ENCODE measurements at places on chromosomes 12 and 14.

DNA sequence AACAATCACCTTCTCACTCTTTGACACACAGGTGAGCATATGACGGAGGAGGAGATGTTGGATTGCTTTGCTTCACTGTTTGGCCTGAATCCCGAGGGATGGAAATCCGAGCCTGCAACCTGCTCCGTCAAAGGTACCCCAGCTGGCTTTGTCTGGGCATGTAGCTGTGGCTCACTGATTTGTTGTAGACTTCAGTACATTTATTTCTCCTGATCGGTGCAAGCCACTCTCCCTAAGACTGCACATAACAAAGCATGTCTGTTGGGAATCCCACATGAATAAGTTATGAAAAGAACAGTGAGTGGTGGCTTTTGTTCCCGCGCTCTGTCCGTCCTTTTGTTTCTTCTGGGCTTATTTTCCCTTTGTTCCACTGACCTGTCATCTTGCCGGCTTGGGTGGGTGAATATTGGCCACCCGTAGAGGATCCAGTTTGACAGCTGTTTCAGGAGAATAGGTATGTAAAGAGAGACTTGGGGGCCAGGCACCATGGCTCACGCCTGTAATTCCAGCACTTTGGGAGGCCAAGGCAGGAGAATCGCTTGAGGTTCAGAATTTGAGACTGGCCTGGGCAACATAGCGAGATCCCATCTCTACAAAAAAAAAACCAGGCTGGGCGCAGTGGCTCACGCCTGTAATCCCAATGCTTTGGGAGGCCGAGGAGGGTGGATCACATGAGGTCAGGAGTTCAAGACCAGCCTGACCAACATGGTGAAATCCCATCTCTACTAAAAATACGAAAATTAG lies 20.0 kb upstream of the BCL7A start:
- DNase-seq, result no peak

- peak; percentile 89 for DNase-seq
Observed at GRCh38 chr12:25187781-25188180, 7.2 kb downstream of the DNAI7 start.

DNA sequence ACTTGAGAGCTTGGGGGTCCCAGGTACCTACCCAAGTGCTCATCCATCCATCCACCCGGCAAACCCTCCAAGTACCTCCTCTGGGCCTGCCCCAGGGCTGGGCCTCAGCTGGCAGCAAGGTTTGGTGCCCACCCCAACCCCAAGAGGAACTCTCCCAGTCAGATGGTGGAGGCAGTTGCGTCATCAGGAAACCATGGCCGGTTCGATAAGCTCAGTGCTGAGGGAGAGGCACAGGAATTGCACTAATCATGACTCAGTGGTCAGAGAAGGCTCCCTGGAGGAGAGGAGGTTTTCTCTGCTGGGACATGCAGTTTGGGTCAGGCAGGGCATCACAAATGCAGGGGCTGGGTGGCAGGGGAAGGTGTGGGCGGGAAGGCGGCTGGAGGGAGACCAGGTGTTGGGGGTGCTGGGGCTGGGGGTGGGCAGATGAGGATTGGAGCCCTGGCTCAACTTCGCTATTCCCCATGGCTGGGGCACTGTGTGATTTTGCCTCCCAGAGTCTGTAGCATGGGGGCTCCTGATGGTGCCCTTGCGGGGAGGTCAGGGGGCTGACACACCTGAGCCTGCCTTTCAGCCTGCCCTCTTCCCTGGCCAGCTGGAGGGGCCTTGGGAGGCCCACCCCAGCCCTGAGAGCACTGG lies 32.2 kb downstream of the SH2B3 start:
- DNase-seq, result peak; percentile 71

DNA sequence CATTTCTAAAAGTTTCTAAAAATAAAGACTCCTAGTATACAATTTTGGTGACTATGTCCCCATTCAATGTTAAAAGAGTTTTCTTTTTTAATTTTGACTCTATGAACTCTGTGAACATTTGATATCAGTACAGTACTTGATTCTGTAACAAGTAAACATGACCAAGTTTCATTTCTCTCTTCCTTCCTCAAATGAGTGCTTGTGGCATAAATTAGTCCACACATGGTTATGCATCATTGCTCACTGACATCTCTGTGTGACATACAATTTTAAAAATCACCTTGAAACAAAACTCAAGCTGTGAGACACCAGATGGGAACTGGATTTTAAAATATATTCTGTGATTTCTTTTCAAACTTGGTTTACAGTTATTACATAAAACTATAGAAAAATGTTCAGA lies 253.9 kb upstream of the MDGA2 start:
- DNase-seq, result no peak

- DNase-seq, result no peak
Observed at GRCh38 chr14:95264271-95264973, 55.3 kb downstream of the CLMN start.

DNA sequence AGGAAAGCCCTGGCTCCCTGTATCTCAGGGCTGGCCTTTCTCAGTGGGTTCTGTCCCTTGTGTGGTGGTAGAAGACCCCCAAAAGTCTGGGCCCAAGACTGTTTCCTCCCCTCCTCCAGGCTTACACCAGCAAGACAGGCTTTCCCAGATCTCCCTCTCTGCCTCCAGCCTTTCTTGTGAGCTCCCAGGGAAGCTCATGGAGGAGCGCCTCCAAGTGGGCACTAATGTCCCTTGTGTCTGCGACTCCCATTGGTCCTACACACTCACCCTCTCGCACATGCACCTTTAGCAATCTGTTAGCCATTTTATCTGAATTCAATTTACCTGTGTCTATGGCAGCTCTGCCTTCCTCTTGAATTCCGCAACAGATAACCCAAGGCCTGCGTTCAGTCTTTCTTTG lies 251.1 kb upstream of the CAND1 start:
- no peak for DNase-seq

DNA sequence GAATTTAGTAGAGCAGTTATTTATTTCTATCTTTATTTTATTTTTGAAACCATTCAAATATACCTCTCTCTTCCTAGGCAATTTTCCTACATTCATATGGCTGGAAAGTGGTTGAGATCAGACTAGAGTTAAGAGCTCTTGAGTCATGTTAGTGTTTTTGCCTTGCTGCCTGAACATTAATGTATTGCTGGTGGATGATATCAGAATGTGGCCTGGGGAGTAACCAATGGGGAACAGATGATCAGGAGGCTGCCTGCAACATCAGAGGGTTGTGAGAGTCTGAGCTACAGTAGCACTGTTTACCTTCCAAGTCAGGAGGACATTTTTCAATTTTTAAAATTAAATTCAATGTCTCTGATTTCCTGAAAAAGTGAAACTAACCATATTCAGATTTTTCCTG lies 166.3 kb upstream of the TRHDE start:
- no peak for DNase-seq

DNA sequence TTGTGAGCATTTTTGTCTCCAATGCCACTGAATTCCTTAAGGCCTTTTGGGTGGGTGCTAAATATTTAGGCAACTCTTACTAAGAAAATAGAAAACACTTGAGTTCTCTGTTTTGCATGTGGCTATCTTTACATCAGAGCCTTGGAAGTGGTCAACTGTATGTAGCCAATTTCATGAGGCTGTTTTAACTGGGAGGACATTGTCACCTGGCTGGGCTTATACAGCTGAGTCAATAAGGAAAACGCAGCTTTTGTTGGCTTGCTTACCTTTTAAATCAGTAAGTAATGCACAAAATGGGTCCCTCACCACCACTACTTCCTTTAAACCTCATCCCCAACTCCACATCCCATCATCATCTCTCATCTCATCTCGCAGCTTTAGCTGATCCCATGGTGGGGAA lies 194.3 kb downstream of the RGS6 start:
- no peak for DNase-seq

- DNase-seq, result no peak
Observed at GRCh38 chr12:21353948-21354347, 18.8 kb upstream of the IAPP start.

GRCh38 chr12:70408004-70408790 lies 42.1 kb downstream of the KCNMB4 start:
- no peak for DNase-seq

DNA sequence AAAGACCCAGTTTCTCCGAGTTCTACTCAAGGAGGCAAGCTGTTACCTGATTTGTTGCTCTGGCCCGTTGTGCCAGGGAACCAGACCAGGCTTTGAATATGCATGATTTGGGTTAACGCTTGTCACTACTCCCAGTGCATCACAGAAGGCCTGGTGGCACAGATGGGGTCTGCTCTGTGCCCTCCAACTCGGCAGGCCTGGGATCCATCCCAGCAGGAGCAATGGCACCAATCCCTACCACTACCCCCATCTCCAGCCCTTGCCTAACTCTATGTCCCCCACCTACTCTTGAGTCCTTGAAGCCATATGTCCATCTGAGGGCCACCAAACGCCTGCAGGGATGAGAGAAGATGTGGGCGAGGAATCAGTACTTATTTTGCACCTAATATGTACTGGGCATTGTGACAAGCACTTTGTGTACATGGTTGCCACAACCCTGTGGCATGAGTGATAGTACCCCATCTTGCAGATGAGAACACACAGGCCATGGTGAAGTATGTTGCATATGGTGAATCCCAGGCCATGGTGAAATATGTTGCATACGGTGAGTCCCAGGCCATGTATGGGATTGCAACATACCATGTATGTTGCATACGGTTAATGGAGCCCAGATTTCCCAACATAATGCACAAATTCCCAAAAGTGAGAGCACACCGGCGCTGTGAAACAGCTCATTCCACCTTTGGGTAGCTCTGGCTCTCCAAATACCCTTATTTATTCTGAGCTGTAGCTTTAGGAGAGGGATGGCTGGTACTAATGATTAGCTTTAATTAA lies 102.7 kb downstream of the NTF3 start:
- no peak for DNase-seq

DNA sequence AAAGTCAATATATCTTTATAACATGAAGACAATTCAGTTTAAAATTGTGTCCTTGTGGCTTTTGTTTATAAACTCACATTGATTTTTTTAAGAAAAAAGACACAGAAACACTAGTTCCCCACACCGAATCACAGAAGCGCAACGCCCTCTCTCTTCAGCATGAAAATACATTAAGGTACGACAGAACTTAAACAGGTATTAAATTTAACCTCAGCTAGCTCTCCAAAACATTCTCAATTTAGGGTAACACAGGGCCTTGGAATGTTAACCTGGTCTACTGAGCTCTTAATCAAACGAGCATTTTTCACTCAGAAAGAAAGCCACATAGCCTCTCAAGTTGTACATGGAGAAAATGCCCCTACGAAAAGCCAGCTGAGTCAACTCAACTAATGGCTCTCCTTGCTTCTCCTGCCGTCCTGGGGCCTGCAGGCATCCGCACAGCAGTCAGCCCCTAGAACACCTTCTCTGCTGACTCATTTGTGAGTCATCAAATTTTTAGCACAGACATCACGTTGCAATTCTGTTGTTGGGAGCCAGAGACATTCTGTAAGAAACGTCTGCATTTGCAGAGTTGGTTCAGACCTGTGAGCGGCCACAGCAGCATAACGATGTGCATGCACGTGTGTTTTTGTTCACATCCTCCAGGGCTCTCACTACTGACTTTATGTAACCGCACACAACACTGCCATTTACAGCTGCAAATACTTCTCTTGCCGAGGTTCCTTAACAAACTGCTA lies 141.6 kb downstream of the ITPR2 start:
- DNase-seq, result peak; percentile 50

Data from stromal cell of bone marrow (primary cell).